ENCODE measurements at places on chromosomes 2 and 18.

DNA sequence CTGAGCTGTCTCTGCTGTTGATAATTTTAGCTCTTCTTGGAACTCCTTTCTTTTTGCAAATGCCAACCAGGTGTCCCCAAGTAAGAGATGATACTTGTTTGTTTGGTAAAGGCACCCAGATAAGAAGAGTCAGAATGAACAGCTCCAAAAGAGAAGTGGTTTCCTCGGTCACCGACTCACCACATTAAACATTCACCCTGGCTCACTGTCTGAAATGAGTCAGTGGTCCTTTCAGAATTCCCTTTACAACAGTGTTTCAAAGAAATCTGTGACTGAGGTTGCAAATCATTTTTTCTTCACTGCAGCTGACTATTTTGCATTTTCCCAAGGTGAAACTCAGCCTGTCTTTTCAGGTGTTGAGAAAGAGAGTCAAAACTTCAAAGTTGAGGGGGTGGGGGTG lies 16.2 kb upstream of the CXCR4 start:
- DNase-seq = no peak

DNA sequence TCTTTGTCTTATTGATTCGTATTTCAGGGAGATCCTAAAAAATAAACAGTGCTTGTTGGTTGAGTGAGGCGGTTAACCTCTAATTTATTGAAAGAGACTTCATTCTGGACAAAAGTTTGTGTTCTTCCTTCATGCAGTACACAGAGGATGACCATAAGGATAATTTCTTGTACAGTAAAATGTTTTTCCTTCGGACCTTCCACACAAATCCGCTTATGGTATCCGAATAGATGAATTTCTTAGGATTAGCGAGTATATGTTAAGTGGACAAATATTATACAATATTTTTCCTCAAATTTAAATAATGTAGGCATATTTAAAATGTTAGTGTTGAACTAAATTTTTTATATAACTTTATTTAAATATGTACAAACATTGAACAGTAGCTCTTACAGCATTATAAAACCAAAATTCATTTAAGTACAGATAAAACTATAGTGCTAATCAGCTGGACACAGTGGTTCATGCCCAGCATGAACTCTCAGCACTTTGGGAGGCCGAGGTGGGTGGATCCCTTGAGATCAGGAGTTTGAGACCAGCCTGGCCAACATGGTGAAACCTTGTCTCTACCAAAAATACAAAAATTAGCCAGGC lies 84.4 kb downstream of the LPIN1 start:
- peak; percentile 3 for DNase-seq

- no peak for DNase-seq
Measured at GRCh38 chr18:35581898-35582641, 530 bp downstream of the GALNT1 start.

- no peak for DNase-seq
Measured at GRCh38 chr2:239187464-239188253, 213.2 kb downstream of the HDAC4 start.

GRCh38 chr18:48059455-48060010 lies 129.1 kb upstream of the SMAD2 start:
- no peak for DNase-seq

- no peak for DNase-seq
Measured at GRCh38 chr2:230496891-230497290, 80.9 kb downstream of the SP100 start.

- no peak for DNase-seq
Measured at GRCh38 chr2:68110102-68110501, 47.3 kb upstream of the C1D start.

DNA sequence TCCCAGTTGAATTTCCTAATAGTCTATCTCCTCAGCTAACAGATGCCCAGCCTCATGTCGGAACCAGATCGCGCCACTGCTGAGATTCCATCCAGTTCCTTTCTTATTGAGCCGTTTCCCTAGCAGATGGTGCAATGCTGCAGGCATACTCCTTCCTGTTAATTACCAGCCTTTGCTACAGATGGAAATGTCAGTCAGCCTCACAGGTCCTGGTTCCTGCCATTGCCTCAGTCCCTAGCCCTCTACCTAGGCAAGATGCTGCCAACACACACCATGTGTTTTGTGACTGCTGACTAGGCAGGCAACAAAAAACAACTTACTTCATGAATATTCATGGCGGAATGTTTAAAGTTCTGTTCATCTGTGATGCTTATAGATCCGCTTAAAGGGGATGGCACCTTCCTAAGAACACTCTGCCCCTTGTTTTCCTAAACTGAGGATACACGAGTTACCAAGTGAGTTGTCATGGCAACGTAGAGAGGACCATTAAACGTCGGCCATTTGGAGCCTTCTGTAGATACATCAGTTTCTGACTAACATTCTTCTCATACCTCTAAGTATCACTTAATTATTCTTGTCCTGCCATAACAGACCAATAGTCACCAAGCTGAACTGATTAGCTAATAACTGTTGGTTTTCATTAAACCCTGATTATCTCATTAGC lies 749.5 kb downstream of the RNF144A start:
- no peak for DNase-seq

- DNase-seq = peak; percentile 7
Measured at GRCh38 chr2:73516033-73516432, 126.2 kb downstream of the NAT8 start.

GRCh38 chr18:58338141-58338540 lies 290.8 kb downstream of the ALPK2 start:
- DNase-seq = no peak

- DNase-seq = no peak
Measured at GRCh38 chr2:204104811-204105210, 168.2 kb downstream of the ICOS start.

DNA sequence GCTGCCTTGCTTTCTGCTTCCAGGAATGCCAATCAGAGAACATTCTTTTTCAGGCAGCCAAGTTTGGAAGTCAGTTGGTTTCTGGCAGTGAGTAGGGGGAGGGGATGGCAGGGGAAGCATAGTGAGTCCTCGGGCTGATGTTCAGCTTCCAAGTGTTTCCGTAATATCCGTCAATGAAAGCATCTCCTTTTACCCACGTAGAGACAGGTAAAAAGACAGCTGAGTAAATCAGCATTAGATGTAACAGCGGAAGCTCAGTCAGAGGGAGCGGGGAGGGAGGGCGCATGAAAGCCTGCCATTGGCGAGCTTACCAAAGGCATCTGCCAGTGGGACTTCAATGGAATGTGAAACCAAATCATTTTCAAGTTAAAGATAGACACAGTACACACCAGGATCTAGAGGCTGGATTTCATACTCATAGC lies 117.1 kb upstream of the DTNA start:
- DNase-seq = no peak

GRCh38 chr2:227860221-227860641 lies 11.2 kb upstream of the DAW1 start:
- DNase-seq = no peak

GRCh38 chr2:99198103-99198841 lies 17.3 kb downstream of the MRPL30 start:
- peak; percentile 22 for DNase-seq

GRCh38 chr2:13481201-13481600 lies 764.5 kb downstream of the TRIB2 start:
- DNase-seq = no peak

- DNase-seq = no peak
Measured at GRCh38 chr2:25056098-25056821, 14.4 kb downstream of the EFR3B start.

GRCh38 chr18:57333940-57334339 lies 18.4 kb upstream of the ST8SIA3 start:
- DNase-seq = no peak

GRCh38 chr2:9762164-9762563 lies 81.1 kb upstream of the TAF1B start:
- DNase-seq = no peak

DNA sequence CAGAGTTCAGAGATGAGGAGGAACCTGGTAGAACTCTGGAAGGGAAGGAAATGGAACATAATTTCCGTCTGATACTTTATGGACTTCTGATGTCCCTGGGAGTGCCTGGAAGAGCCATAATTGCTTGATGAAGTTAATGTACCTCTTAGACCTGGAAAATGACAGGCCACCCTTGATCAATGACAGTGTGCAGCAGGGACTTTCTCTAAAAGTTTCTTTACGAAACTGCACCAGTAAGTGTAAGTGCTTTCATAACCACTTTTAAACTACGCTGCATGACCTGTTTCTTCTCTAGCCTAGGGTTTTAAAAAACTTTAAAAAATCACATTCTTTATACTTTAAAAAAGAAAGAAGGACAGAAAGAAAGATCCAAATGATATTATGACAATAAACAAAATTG lies 164.5 kb downstream of the LPIN1 start:
- DNase-seq = no peak

DNA sequence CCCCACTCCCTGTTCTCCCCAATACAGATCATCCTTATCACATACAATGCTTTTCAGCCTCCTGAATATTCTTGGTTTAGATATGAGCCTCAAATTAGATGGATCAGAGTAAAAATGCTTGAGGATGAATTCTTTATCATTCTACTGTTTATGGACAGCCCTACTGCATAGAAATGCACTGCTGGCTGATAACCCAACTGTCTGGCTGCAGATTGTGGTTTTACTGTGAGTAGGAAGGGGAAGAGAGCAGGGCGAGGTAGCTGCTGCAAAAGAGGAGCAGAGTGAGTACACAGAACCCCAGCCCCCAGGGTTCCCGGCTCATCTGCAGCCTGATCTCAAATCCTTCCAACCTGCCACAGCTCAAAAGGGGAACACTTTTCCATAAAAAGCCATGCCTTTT lies 29.4 kb upstream of the NCOA1 start:
- DNase-seq = no peak

DNA sequence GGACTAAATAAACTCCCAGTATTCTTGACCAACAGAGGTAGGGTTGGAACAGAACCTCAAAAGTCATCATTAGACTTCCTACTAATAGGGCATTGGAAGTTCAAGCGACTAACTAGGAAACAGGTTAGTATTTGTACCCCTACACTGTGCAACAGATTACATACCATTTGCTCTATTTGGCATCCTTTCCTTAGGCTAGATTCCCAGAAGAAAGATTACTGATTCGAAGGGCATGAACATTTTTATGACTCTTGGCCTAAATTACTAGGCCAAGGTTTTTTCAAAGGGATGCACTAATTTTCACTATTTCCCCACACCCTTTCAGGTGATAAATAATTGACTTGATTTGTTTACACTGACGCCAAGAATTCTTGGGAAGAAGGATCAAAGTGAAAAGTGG lies 104.8 kb upstream of the CYP1B1 start:
- DNase-seq = no peak

- DNase-seq = peak; percentile 38
Measured at GRCh38 chr2:196268538-196269338, 97.4 kb upstream of the STK17B start.

- no peak for DNase-seq
Measured at GRCh38 chr2:121151311-121152109, 133.5 kb downstream of the TFCP2L1 start.

DNA sequence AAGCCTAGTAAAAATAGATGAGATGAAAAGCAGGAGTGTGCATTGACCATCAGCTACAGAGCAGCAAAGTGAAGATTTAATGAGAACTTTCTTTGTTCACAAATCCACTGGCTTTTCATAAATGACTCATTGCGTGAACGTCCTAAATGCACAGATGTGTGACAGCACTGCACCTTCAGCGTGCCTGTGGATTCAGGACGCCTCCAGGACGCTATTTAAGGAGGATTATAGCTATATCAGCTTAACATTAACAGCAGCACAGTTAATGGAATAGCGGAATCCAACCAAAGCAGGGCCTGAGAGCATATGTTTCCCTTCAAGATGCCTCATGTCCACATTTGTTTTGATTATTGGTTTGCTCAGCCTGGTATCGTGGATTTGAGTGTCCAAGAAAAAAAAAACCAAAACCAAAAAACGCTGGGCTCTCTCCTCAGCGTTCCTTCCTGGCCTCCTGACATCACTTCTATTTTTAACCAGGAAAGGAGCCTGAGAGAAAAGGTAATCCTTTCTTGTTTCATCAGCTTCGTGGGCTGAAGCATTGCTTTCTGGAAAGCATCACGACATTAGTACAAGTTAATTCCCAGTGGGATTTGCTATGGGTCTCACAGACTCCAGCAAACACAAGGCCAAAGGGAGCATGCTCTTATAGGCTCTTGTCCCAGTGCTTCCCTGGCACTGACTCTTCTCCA lies 447.0 kb upstream of the SMIM21 start:
- DNase-seq = no peak

- no peak for DNase-seq
Measured at GRCh38 chr2:172496160-172496608, 59.7 kb upstream of the PDK1 start.

- no peak for DNase-seq
Measured at GRCh38 chr2:226691255-226691654, 108.4 kb downstream of the IRS1 start.

- DNase-seq = no peak
Measured at GRCh38 chr2:239289545-239289944, 111.3 kb downstream of the HDAC4 start.

GRCh38 chr2:238096311-238097011 lies 3.7 kb upstream of the ESPNL start:
- DNase-seq = no peak

- no peak for DNase-seq
Measured at GRCh38 chr18:38023871-38024270, 458.3 kb upstream of the CELF4 start.

GRCh38 chr2:68789603-68790002 lies 55.0 kb downstream of the ARHGAP25 start:
- DNase-seq = no peak

DNA sequence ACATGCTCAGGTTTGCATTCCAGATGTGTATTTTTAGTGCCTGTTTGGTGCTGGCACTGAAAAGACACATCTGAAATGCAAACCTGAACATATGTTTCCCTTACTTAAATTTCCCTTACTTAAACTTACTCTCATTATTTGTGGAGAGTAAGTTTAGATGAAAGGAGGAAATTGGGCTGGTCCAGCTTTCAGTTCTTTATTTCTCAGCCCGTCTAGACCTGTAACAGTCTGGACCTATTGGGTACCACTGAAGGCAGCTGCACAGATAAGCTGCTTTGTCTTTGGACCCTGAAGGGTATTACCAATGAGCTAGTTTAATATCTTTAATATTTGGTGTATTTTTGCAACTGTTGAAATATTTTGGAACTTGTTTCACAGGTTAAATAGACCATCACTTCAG lies 17.0 kb upstream of the DSG3 start:
- no peak for DNase-seq

GRCh38 chr2:64846177-64846576 lies 143.0 kb upstream of the SLC1A4 start:
- no peak for DNase-seq

DNA sequence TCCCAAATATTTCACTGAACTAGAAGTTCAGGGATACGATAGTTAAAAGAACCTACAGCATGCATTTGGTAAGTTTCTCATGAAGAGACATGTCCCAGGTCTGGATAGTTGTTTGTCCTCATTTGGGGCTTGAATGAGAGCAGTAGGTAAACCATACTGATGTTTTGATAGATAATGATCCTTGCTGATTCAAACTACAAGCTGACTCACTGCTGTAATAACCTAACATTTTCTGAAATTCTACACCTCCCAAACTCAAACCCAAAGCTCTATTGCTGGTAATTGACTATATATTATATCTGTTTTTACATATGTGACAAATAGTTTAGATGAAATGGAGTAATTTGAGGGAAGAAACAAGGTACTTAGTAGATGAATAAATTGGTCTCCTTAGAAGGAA lies 154.1 kb upstream of the BOD1L2 start:
- DNase-seq = no peak
